ENCODE measurements at places on chromosomes 11 and 22.

GRCh38 chr22:46625113-46625842 lies 5.1 kb downstream of the GRAMD4 start:
- DNase-seq: no peak

DNA sequence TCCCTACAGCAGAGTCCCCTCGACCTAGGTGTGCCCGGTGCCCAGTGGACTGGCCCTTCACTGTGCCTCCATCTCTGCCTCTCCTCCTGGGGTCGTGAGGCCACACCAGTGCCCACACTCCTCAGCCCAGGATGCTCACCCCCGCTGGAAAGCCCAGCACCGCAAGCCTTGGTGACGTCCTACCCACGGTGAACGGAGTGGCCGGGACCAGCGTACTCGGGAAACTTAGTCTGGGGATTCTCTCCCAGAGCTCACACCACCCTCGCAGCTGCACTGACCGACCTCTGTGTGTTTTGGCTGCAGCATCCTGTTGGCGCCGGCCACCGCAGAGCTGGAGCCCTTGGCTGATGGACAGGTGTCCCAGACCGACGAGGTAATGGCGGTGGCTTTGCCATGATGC lies 35.5 kb upstream of the KRTAP5-7 start:
- no peak for DNase-seq

DNA sequence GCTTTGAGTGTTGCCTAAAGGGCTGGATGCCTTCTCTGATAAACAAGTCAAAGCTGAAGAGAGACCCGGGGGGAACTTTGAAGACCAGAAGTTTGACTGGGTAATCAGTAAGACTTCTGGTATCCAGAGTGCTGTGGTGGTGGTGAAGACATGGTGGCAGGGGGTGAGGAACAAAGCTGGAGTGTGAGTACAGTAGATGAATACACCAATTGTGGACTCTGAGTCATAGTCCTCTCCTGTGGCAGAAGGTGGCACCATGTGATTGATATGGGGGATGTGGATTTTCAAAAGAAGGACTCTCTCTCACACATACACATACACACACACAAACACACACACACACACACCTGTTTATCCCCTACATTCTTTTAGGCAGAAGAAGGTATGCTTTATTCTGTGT lies 12.3 kb downstream of the MS4A6A start:
- DNase-seq: no peak

DNA sequence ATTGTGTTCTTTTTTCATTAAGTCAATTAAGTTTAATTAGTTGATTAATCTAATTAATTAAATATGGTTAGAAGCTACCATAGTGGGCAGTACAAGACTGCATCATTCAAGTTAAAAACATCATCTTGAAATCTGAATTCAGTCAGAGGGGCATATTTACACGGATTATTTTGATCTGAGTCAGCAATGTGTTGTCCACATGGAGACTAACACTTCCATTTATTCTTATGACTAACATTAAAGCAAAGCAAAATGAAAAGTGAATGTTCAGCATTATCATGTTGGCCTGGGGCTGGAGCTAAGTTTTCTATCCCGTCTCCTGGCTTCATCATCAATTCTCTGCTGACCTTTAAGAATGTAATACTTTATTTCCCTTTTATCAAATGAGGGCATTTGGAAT lies 17.3 kb downstream of the FLI1 start:
- no peak for DNase-seq

DNA sequence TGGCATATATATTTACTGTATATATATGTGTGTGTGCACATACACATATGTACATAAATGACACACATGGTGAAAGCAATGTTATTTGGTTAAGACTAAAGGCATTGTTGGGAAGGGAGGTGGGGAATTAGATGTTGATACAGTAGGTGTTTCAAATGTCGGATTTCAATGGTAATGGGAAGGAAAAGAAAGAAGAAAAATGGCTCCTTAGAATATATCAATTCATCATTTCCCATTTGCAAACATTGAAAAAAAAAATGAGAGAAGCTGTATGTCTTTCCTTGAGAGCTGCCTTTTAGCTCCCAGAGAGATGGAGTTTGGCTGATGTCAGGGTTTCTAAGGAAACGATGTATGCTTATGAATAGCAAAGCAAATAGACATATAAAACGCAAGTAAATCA lies 33.4 kb upstream of the ATXN10 start:
- DNase-seq: no peak

GRCh38 chr11:36016709-36017108 lies 72.8 kb downstream of the LDLRAD3 start:
- no peak for DNase-seq

- no peak for DNase-seq
These were observed 117.8 kb downstream of the SERGEF start for GRCh38 chr11:17894929-17895658.

GRCh38 chr11:75230621-75231020 lies 10.0 kb upstream of the TPBGL start:
- no peak for DNase-seq

DNA sequence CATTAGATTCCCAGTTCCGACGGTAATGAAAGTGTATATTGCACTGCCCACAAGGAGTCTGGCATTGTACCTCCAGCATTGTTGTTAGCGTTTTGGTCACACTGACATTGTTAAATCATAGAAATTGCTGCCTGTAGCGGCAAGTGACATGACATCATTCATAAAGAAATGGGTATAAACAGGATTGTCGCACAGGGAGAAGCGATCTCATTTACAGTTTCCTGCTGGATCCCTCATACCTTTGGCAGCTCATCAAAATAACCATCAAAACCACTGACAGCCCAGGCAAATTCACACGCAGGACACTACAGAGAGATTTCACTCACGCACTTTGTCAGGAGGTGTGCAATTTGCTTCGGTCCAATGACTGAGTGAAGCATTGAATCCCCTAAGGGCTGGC lies 3.5 kb downstream of the HTR3B start:
- no peak for DNase-seq

GRCh38 chr22:50720301-50721256 lies 17.4 kb upstream of the ACR start:
- no peak for DNase-seq

GRCh38 chr11:70078095-70078780 lies at the start of gene ANO1:
ANO1 (plus strand) TSS chr11:70078317; CDS start chr11:70078607, 290 bp downstream.
- no peak for DNase-seq

GRCh38 chr22:30000566-30000965 lies 79.7 kb upstream of the HORMAD2 start:
- DNase-seq: no peak

GRCh38 chr11:77642228-77642627 lies 4.6 kb upstream of the CLNS1A start:
- DNase-seq: no peak
